T-helper 17 cell (primary cell): ENCODE measurements at places on chromosomes 16 and 17.
A peak's percentile ranks its signal among the peaks of the same experiment; 100 is the strongest.

GRCh38 chr17:28549236-28550132, 2.9 kb downstream of the UNC119 start:
- DNase-seq, result peak; percentile 69

GRCh38 chr17:37813751-37814150, 68.9 kb upstream of the HNF1B start:
- DNase-seq, result no peak

GRCh38 chr17:72826602-72827001, 265.9 kb downstream of the SLC39A11 start:
- no peak for DNase-seq

DNA sequence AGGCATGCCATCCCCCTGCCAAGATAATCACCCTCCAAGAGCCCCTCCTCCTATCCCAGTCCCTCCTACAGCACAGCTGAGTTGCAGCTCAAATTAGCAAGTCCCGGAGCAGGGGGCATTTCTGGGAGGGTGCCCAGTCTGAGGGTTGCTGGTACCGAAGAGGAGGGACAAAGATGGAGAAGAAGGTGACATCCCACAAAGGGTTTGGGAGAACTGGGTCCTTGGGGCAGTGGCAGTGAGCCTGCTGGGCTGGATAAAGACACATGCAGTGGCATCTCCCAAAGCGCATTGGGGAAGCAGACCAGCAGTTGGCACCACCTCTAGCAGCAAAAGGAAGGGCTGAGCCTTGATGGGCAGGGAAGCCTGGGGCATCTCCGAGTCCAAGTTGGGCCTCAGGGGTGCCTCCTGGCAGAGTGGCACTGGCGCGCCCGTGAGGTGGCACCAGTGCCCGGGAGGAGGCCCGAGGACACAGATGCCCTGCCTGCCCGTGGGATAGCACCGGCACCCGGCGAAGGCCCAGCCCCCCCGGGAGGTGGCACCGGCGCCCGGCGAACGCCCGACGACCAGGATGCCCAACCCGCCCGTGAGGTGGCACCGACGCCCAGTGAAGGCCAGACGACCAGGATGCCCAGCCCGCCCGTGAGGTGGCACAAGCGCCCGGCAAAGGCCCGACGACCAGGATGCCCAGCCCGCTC, 622 bp downstream of the TOM1L2 start:
- DNase-seq, result peak; percentile 33

- no peak for DNase-seq
These were observed 21.9 kb downstream of the ST3GAL2 start for GRCh38 chr16:70416748-70417616.

DNA sequence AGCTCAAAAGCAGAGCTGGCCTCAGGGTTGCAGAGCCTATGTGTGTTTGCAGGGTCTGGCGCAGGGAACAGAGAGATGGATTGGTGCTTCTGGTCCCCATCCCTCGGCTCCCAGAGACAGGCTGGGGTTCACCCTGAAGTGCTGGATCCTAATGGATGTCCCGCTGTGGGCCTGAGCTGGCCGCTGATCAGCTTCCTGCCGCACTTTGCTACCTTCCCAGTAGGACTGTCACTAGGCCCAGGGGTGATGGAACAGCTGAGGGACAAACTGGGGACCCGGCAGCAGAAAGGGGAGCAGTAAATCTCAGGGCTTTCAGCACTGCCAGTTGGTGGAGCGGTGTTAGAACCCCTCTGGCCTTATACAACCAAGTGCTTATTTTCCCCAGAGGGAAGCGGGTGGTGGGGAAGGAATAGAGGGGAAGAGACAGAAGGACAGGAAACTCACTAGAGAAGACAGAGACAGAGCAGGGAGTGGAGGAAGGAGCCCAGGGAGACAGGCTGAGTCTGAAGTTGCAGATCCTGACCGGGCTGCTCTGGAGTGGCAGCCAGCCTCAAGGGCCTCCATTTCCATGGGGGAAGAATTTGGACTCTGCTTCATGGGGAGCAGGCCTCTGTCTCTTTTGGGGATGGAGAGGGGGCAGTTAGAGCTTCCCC, 78.6 kb downstream of the MRM1 start:
- DNase-seq, result no peak

DNA sequence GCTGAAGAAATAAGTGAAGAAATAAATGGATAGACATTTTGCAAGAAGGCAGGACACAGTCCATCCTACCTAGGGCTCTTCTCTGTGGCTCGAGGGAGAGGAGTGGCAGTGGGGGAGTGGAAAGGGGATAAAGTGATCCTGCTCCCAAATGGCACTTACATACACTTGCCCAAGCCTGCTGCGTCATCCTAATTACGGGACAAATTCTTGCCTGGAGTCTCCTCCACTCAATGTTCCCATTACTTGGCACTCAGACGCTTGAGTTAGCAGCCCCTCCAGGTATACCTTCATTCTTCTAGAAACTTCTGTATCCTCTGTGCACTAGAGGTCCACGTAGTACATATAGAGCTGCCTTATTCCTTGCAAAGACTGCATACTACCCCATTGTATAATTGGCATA, 15.7 kb upstream of the MAP3K14 start:
- no peak for DNase-seq

DNA sequence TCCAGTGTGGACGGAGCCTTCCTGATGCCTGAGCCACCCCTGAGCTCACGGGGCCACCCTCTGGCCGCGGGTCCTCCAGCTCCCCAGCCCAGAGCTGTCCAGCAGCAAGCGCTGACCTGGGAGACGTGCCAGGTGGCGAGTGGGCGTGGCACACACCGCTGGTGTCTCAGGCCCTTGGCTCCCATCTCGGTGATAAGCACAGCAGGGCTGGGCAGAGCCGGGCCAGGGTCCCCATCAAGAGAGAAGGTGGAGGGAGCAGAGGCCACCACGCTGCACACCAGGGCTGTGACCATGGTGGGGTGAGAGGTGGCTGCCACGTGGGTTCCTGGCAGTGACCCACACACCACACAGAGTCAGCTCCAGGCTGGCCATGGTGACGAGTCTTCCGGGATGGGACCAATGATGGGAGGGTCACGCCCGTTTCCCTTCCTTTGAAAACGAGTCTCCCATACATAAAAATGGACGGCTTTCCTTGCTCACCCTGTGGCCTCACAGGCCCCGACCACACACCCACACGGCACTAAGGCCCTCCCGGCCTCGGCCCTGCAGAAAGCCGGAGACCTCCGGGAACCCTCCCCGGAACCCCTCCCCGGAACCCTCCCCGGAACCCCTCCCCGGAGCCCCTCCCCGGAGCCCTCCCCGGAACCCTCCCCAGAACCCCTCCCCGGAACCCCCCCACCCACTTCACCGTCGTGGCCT, 16.8 kb downstream of the UTS2R start:
- no peak for DNase-seq

GRCh38 chr16:24189941-24190340, 66.2 kb upstream of the CACNG3 start:
- DNase-seq, result no peak

DNA sequence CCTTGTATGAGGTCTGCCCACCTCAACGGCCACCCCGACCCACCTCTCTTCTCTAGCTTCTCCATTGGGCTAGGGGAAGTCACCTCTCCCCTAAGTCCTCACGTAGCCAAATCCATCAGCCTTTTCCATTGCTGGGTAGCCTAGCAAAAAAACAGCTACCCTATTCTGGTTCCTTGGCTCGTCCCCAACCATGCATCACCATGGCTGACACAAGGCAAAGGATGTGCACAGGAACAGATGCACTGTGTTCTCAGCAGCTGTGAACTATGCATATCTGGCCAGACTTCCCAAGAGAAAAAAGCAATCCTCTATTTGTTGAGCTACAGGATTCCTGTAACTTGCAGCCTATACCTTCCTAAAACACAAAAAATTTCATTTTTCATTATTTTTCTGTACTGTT, 22.0 kb upstream of the FLCN start:
- no peak for DNase-seq

GRCh38 chr16:89176147-89176690, 4.7 kb downstream of the CDH15 start:
- DNase-seq, result no peak

- no peak for DNase-seq
These were observed 513 bp downstream of the CRLF3 start for GRCh38 chr17:30824002-30824355.

DNA sequence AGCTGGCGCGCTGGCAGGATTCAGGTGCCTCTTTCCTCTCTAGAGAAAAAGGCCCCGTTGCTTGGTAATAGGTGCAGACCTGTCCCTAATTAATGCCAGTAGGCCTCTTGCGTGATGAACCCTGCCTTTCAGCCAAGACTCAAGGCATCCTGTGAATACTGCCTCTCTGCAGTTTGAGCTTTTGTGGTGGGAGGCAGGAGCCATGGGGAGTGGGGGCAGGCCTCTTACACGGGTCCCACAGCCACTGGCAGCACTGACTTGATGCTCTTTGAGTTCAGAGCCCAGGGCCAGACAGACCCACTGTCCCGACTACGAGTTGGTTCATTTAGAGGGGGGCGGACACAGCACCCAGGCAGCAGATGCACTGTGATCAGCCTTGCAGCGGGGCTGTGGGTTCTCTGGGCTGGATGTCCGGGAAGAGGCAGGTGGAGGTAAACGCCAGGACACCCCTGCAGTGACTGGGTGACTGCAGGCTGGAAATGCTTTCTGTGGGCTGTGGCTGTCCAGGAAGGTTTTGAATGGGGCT, 237.0 kb downstream of the SEC14L1 start:
- no peak for DNase-seq

DNA sequence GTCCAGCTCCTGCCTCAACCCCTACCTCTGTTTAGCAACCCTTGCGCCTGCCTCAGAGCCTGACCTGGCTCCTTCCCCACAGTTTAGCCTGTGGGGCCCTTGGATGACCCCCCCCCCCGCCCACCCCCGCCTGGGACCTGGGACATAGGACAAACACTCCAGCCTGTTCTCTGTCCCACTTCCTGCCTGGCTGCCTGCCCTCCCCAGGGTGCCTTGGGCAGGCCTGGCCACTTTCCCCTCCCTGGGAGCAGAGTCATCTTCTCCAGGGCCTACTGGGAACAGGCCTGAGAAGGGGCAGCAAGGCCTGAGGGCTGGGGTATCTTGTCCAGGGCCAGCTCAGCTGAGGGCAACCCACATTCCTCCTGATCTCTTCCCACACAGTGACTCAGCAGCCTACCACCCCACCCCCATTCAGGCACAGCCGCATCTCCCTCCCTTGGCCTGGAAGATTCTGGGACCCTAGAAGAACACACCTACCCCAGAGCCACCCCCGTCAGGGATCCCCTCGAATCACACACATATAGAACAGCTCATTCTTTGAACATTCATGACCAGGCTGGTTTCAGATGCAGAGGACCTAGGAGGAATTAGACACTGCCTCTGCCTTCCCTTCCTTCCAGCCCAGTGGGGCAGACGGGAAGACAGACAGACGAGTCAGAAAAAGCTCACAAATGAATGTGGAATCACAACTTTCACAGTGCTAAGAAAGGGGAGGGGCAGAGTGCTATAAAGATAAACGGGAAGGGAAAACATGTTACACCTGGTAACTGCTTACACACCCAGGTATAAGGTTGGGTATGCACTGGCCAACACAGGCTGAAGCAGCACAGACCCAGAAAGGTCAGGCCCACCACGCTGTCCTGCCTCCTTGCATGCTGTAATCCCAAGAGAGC, 6.0 kb downstream of the FHOD1 start:
- no peak for DNase-seq

GRCh38 chr16:89407282-89407924, 83.0 kb downstream of the ANKRD11 start:
- DNase-seq, result no peak

DNA sequence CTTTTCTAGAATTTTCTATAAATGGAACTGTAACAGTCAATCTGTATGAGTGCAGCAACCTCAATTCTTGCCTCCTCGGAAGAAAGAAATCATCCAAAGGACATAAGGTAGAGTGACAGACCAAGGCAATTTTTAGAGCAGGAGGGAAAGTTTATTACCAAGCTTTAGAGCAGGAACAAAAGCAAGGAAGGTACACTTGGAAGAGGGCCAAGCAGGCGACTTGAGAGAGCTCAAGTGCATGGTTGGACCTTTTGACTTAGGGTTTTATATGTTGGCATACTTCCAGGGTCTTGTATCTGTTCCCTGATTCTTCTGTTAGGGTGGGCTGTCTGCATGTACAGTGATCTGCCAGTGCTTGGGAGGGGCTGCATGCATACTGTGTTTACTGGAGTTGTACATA, 50.3 kb downstream of the SCNN1G start:
- DNase-seq, result no peak

DNA sequence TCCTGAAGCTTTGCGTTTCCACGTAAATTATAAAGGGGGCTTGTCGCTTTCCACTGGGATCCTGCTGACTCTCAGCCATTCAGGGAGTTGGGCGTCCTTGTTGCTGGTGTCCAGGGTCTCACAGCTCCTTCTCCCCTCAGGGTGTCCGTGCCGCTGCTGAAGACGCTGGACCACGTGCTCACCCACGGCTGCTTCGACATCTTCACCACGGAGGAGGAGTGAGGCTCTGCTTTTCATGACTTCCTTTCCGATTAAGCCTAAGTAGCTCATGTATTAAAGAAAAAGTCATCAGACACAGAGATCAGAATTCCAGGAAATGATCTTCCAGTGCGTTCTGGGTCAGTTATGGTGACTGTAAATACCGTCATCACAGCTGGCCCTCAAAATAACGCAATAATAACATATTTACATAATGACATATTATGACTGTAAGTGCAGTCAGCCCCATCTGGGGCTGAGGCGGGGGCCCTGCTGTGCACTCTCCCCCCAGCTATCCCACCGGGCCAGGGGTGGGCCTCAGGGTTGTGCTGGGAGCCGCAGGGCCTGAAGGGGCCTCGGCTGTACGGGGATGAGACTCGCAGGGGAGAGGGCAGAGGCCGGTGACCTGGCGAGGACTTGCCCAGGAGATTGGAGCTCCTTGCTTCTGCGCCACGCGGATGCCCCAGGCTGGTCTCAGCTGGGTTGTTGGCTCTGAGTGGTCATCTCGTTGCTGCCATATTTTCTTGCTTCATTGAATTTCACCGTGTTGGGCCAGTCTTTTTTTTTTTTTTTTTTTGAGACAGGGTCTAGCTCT, 92.9 kb upstream of the ZNF750 start:
- no peak for DNase-seq

DNA sequence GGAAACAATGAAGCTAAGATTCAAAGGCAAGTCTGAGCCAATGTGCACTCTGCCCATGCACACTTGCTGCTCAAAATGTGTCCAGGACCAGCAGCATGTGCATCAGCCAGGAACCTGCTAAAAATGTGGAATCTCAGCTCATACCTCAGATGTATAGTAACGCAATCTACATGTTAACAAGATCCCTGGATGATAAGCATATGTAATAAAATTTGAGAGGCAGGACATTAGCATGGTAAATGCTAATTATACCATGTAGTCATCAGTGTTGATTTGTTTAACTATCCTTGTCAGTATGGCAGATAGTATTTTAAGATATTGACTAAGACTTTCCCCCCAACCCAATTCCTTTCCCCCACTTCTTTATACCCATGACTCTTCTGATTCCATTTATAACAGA, 379.6 kb downstream of the TOX3 start:
- DNase-seq, result no peak

DNA sequence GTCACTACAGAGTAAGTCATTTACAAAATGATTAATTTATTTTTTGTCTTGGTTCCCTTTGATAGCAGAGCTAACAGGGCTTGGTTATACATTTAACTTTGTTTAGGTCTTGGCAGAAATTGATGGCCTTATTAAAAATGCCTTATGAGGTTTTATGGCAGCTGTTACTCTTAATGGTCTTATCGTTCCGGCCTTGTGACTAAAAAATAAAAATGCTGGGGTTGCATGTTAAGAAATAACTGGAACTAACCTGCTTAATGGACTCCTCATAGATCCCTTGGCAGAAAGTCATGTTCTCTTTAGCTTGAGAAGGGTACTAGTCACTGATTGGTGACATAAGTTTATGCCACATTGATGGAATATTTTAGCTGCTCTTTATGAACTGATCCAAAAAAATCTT, 18.3 kb downstream of the COX11 start:
- no peak for DNase-seq

- DNase-seq, result no peak
These were observed 45.5 kb downstream of the CPPED1 start for GRCh38 chr16:12758031-12758669.
